Activated CD8-positive, alpha-beta T cell treated with anti-CD3 and anti-CD28 coated beads, Interleukin-2, amount 10 ng/mL, durations not matched to agents 7 days and 5 days (primary cell): ENCODE measurements at places on chromosomes 5 and 9. TPM values are rescaled to one million over a fixed set of nuclear protein-coding genes. Genes with fewer than 3 reads are reported as not detected.

Gene PCDHA13
- not detected for total RNA-seq

DNA sequence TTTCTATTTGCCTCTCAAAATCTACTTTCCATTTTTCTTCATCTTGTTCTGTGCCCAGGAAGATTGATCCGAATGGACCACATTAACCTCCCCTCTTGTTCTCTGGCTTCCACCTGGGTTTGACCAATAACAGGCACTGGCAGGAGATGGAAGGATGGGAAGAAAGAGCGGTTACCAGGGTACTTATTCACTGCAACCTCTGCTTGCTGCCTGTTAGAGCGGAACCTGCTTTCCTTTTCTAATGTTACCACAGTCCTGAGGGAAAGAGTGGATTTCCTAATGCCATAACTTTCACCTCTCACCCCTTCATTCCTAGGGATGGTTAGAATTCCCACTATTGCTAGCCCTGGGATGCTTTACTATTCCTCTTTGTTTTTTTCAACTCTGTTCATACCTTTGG is 262.1 kb downstream of the RFX3 start:
- no peaks in the 10 kb centered on the region for H3K4me1 ChIP-seq
- H3K27me3 ChIP-seq: no peaks in the 10 kb centered on the region
- no peak overlapping the region for H3K27ac ChIP-seq

- H3K4me3 ChIP-seq: no peak overlapping the region
- H3K4me1 ChIP-seq: peaks cover 12% of the 10 kb centered on the region
- no peaks in the 10 kb centered on the region for H3K36me3 ChIP-seq
- no peak overlapping the region for H3K27ac ChIP-seq
- no peak for DNase-seq
Measured at GRCh38 chr9:136365775-136366222, 2.3 kb upstream of the DNLZ start.

Gene HAPLN1
- not detected for total RNA-seq

GRCh38 chr9:97577051-97577450 is 56.1 kb downstream of the TSTD2 start:
- DNase-seq: no peak
- no peaks in the 10 kb centered on the region for H3K27me3 ChIP-seq
- no peak overlapping the region for H3K27ac ChIP-seq
- no peak overlapping the region for H3K4me3 ChIP-seq

Gene PCDHGA11
- total RNA-seq: not detected

DNA sequence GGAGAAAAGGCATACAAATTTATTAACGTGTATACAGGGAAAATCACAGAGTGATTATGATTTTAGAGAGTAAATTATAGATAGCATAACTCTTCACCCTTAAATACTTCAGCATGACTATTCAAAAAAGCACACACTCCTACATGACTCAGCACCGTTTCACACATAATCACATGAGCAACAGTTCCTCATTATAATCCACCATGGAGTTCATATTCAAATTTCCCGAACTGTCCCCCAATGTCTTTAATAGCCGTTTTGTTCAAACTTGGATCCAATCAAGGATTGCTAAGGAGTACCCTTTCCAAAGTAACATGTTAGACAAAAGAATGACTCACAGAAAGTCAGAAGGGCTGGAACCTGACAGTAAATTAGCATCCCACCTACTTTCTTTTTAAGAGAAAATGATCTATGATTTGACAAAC is 32.1 kb downstream of the RAPGEF1 start:
- peaks cover 25% of the 10 kb centered on the region for H3K36me3 ChIP-seq
- H3K27me3 ChIP-seq: no peaks in the 10 kb centered on the region
- no peak overlapping the region for H3K4me3 ChIP-seq
- peak overlapping the region; percentile 57 for H3K27ac ChIP-seq
- peaks cover 74% of the 10 kb centered on the region for H3K4me1 ChIP-seq
